ENCODE measurements at places on chromosomes 2 and 18. TPM values are rescaled to one million over a fixed set of nuclear protein-coding genes. Genes with fewer than 3 reads are reported as not detected.

DNA sequence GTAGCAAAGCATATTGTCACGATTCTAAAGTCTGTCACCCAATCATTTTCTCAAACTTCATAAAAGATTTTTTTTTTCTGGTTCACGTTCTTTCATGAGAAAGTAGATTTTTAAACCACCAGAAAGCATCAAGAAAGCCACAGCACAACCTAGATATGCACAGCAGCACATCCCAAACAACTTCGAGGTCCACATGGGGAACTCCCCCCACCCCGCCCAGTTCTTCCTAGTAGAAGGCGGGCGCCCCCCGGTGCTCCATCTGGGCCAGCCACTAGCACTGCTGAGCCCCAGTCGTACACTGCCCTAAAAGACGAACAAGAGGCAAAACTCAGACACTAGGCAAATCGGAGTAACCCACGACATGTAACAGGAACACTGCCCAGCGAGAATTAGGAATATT, 15.5 kb downstream of the HDLBP start:
- DNase-seq = no peak

Gene DSG3
- total RNA-seq = not detected

Gene NTSR2
- total RNA-seq = not detected

Gene UPP2
- total RNA-seq = not detected

Gene RAB1A
- 160 TPM for total RNA-seq

Gene OR6B2
- 0.23 TPM for total RNA-seq
